ENCODE measurements at places on chromosomes 6 and 20. TPM values are rescaled to one million over a fixed set of nuclear protein-coding genes. Genes with fewer than 3 reads are reported as not detected.

GRCh38 chr6:97322226-97322625 is 39.2 kb upstream of the MMS22L start:
- DNase-seq, result no peak

DNA sequence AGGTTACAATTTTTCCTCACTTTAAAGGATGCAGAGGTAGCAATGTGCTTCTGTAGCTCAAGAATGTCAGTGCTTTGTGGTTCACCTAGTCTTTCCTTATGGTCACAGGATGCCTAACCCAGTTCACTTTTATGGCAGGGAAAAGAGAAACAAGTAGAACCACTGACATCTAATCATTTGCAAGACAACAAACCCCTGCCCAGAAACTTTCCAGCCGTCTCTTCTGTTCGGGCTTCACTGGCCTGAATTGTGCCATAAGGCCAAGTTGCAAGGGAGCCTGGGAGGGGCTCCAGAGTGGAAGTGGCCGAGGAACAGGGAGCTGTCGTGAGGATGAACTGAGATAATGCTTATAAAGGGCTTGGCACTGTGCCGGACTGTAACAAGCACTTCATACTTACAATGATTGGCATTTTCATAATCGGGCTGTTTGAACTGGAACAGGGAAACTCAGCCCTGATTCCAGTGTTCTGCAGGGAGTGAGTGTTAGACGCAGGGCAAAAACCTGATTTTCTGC is 212.6 kb downstream of the BCAS1 start:
- DNase-seq, result peak; percentile 41

GRCh38 chr6:356828-357251 is 34.7 kb upstream of the IRF4 start:
- no peak for DNase-seq

Gene CBLN4
- not detected for total RNA-seq

GRCh38 chr6:138498629-138499302 is 528 bp downstream of the NHSL1 start:
- DNase-seq, result no peak

- no peak for DNase-seq
Observed at GRCh38 chr6:159464816-159465215, 228.2 kb downstream of the SOD2 start.

Gene SLC22A3
- not detected for total RNA-seq

Gene NCOA6
- total RNA-seq, result 3.5 TPM

Gene ADTRP
- total RNA-seq, result 0.87 TPM

DNA sequence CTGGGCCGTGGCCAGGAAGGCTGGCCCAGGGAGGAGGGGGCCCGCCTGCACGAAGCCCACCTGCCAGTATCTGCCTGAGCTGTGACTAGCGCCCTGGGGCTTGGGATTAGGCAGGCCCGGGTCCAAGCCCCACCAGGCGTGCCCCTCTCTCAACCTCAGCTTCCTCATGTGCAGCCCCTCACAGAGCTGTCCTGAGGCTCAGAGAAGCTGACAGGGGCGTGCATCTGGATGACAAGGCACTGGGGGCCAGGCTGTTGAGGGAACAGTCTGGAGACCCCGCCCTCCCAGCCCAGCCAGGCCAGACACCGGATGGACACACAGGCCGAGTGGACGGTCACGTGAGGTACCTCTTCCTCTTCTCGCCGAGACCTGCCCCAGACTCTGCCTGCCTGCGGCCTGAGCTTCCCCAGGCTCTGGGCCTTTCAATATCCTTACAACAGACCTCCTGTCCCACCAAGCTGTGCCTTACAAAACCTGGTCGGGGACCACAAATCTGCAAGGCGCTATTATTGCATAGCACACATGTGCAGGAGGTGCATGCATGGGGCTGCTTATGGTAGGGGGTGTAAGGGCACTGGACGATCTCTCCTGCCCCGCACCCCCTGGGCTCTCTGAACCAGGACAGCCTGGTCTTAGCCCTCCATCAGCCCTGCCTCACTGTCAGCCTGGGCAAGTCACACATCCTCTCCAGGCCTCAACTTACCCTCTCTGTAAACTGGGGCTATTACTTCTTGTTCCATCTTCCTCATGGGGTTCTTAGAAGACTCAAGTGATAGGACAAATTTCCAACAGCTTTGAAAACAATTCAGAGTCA is 20.0 kb downstream of the NOL4L start:
- DNase-seq, result peak; percentile 40

Gene KCNQ5
- not detected for total RNA-seq

Data from lung microvascular endothelial cell (primary cell).